GM23338 (cell line): ENCODE measurements at places on chromosomes 12 and 14.

- no peak for DNase-seq
Measured at GRCh38 chr14:46653031-46653755, 1.6 kb upstream of the RPL10L start.

DNA sequence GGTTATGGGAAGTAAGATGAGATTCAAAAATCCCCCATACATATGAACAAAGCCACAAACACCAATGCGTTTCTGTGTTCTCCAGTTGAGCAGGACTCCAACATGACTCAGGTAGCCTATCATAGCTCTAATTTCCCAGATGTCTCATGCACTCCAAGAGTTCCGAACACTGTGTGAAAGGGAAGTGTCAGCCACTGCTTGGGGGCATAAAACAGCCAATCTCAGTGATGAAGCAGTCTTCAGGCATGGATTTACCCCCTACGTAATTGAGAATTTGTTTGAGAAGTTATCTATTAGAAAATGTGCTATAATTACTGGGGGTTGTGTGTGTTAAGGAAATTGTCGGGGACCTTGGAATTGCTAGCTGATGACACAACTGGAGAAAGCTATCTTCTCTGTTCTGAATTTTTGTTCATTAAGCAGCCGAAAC is 153.9 kb upstream of the AVPR1A start:
- no peak for DNase-seq

- no peak for DNase-seq
Measured at GRCh38 chr14:22846811-22847307, 10.5 kb downstream of the MMP14 start.

DNA sequence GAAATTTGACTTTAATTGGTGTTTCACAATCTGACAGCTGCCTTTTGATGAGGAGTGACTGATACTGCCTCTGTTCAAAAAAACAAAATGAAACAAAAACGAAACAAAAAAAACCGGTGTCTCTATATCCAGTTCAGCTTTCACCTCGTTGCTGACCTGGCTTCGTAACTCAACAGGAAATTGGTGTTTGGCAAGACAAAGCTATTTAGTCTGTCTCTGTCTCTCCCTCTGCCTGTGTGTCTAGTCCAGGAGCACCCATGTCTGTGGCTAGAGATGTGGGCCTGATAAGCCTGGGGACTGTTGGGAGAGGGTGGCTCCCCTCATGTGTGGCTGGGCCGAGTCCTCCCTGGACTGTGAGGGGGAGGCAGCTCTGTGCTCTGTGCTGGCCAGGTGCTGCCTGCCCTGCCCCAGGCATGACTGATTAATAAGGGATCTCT is 11.3 kb downstream of the CACNA1C start:
- no peak for DNase-seq

- peak; percentile 36 for DNase-seq
Measured at GRCh38 chr14:102394717-102395375, 32.1 kb downstream of the TECPR2 start.

DNA sequence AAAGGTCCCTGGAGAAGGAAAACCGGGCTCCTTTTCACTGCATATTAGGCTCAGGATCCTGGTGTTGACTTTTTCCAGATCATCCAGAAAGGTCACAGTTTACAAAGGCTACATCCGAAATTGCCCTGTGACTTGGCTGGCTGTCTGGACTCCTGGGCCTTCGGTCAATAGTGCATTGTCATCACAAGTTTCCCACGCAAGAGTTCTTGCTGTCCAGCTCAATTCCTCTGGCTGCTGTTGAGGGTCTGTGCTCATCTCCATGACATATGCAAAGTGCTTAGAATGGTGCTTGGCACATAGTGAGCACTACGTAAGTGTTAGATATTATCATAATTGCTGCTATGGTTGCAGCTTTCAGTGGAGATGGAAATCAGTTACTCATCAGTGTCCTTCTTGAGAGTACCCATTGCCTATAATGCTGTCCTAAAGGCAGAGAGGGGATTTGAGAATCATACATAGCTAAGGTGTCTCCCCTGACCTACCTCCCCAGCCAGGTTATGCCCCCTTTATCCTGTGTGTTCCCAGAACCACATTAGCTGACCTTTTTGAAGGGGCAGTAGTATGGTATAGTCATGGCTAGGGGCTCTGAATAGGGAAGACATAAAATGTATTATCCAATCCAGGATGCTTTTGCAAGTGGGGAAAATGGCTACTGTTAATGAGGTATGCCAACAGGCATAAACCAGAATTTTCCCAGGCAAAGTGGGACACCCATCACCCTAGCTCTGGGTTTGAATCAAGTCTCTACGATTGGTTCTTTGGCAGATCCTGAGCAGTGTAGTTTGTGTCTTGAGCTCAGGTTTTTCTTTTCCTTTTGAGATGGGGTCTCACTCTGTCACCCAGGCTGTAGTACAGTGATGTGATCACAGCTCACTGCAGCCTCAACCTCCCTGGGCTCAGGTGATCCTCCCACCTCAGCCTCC is 132.0 kb upstream of the CCND2 start:
- no peak for DNase-seq

GRCh38 chr12:6230321-6231110 is 30.3 kb downstream of the CD9 start:
- no peak for DNase-seq

DNA sequence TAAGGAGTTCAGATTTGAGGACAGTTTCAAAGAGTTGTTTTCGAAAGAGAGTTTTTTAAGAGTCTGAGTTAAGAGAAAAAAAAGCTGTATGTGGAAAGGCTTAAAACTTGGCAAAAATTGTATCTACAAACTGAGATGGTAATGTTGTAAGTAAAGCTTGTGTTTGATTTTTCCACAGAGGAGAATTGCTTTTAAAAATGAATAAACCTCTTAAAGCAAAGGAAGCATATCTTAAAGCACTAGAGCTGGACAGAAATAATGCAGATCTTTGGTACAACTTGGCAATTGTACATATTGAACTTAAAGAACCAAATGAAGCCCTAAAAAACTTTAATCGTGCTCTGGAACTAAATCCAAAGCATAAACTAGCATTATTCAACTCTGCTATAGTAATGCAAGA is 50.3 kb downstream of the TMTC3 start:
- DNase-seq, result no peak

DNA sequence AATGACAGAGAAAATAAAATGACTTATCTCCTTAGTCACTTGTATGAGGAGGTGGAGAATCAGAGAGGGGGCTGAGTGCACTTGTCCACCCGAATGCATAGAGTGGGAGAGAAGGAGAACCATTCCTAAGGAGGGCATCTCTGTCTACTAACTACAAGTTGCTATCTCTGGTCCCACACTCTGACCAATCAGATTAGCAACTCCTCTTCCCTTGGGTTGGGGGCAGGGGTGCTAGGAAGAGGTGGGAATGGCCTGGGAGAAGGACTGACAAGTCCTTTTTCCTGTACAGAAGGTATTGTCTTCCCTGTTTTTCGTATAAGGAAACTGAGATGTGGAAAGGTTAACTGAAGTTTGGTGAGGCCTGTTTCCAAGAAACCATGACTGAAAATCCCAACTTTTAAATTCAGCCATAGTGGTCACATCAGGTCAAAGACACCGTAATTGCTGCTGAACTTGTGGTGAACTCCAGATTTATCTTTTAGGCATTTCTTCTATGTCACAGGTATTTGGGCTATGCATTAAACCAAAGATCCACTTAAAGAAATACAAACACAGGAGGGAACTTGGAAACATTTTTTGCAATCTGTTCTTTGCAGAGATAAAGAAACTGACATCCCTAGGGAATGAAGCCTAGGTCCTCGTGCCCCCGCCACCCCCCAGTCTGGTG is 207.8 kb downstream of the CRADD start:
- DNase-seq, result no peak

DNA sequence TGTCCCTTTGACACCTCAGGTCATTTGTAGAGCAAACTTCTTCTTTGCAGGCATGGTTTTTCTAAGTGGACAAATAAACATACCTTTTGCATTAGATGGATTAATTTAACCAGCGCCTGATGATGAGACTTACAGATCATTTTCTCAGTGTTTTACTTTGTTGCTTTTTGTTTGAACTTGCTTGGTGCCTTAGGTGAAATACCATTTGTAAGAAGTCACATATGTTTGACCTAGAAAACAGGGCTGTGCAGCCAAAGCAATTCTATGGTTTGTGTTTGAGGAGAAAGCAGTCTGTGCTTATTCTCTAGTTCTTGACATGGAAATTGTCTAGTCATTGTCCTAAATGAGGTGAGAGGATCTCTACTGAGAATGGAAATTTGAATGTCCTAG is 111.1 kb downstream of the DIP2B start:
- DNase-seq, result no peak

DNA sequence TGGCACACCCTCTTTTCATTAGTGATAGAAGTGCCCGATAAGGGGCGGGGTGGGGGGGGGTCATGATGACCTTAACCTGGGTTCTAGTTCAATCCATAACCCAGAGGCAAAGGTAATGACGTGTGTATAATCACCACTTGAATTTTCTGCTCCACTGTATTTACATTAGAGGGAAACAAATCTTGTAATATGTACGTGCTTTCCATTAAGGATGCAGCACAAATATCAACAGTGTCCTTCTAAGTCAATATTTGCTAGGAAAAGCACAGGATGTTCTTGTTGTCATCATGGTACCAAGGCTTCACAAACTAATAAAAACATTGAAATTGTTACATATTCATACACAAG is 121.2 kb upstream of the SLC38A2 start:
- no peak for DNase-seq

GRCh38 chr14:68893566-68893965 is 85.5 kb downstream of the ACTN1 start:
- DNase-seq, result no peak

GRCh38 chr12:120999191-121000120 is 16.8 kb downstream of the C12orf43 start:
- peak; percentile 89 for DNase-seq

DNA sequence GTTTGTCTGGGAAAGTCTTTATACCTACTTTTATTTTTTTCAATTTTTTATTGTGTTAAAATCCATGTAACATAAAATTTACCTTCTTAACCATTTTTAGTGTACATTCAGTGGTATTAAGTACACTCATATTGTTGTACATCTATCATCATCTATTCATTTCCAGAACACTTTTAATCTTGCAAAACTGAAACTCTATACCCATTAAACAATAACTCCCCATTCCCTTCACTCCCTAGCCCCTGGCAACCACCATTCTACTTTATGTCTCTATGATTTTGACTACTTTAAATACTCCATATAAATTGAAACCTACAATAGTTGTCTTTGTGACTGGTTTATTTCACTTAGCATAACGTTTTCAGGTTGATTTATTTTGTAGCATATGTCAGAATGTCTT is 131.9 kb upstream of the SLC38A2 start:
- no peak for DNase-seq

DNA sequence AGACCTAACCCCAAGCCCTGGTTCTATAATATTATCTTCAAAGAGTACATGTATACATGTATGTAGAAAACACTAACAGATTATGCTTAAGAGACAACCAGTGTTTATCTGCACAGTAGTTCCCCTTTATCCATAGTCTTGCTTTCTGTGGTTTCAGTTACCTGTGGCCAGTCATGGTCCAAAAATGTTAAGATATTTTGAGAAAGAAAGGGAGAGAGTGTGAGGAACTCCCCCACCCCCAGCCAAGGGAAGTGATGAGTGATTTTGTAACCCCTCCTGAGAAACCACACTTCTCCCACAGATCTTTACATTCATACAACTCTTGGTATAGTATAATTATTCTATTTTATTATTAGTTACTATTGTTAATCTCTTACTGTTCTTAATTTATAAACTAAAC is 77.3 kb upstream of the CNTN1 start:
- DNase-seq, result no peak

GRCh38 chr12:1212526-1212925 is 221.5 kb downstream of the ERC1 start:
- DNase-seq, result peak; percentile 69

DNA sequence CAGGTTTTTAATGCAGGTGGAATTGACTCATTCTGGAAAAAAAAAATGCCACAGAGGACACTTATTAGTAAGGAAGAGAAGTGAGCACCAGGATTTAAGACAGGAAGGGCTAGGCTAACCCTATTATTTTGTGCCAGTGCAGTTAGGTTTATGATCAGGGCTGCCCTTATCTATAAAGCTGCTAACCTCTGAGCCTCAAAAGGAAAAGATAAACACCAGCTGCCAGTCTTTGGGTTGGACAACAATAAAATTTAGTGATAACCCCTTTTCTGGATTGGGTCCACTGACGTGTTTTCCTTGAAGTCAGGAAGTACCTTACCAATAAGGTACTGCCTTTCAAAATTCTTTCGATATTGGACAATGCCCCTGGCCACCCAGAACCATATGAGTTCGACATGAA is 128.9 kb downstream of the NUBPL start:
- no peak for DNase-seq

GRCh38 chr14:104634886-104635570 is 30.5 kb upstream of the TMEM179 start:
- no peak for DNase-seq

GRCh38 chr12:82838827-82839226 is 152.1 kb downstream of the TMTC2 start:
- no peak for DNase-seq

DNA sequence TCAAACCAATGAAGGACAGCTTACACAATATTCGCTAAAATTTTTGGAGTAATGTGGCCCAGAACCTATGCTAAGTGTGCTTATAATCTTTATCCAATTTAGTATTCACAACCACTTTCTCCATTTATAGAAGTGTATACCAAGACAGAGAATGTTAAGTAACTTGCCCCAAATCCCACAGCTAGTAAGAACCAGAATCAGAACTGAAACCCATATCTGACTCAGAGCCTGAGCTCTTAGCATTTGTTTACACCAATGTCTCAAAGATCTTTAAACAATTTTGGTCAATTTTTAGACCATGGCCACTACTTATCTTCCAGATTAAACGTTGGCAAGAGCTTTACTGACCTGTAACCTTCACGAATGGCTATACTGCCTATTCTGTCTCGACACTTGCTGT is 53.0 kb downstream of the PAPLN start:
- DNase-seq, result no peak

DNA sequence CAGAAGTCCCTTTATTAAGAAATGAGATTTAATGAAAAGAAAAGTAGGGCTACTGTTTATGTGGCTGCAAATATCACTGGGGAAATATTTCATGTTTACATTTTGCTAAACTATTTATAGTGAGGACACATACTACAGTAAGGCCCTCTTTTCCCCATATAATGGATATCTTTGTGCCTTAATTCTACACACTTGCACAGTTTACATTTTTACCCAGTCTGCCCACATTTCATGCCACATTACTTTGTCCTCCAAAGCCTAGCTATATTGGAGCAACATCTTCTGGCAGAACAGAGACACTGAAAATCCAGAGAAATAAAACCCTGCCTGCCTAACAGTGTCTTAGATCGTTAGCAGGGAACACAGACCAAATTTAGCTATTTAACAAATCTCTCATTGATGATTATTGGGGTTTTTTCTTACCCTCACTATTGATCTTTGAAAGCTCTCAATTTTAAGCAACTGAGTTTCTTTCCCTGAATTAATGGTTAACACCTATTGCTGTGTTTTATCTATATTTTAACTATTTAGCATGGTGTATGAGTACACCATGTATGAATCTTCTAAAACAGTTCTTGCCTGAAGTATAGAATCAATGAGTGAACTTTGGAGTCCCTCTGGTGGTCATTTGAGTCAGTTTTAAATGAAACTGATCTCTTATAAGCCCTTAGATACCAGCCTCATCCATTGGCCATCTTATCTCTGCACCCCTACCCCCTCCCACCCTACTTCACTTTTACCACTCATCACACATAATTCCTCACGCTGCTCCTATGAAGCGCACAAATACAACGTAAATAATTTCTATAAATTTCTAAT is 170.2 kb downstream of the BCAT1 start:
- DNase-seq, result peak; percentile 77

GRCh38 chr12:90013409-90013808 is 304.8 kb upstream of the ATP2B1 start:
- peak; percentile 34 for DNase-seq
